ENCODE measurements at places on chromosomes 7 and 10.

GRCh38 chr10:98405422-98405821, 9.6 kb downstream of the PYROXD2 start:
- DNase-seq = no peak

DNA sequence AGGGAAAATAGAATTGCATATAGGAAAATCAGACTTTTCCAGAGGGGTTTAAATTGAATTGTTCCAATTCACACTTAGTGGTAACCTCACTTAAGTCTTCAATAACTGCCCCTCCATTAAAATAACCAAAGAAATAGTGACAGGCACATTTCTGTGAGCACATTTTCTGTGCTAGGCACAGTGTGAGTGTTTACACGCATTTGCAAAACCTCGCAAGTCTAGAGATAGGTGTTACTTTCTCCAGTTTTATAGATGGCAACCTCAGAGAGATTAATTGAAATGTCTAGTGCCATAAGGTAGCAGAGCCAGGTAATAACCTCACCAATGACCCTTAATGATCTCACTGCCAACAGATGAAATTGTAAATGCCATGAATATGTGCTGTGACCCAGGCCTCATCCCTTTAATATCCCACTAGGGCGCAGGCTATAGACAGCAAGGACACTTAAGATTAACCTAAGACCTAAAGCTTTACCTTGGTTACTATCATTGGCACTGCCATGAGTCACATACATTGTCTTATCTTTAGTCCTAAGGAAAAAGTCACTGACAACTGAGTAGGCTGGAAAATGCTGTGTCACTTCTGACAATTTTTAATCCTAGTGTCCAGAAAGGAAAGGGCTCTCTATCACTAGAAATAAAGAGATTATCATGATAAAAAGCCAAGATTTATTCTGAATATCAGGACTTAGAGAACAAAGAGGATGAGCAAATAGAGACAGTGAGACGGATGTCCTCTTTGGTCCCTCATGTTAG, 187.8 kb downstream of the PPP1R17 start:
- no peak for DNase-seq

DNA sequence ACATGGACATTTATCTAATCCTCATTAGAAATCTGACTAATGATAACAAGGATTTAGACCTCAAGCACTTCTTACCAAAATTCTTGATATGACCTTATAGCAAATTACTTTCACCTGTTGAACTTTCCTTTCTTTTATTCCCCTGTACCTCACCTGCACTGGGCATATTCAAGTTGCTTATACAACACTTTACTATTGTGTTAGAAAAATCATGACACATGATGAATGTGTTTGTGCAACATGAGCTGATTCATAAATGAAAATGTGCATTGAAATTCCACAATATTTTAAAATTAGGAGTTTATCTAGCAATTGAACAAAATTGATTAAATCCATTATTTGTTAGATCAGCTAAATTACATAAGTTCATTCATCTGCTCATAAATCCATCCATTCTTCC, 160.6 kb downstream of the CFTR start:
- no peak for DNase-seq

DNA sequence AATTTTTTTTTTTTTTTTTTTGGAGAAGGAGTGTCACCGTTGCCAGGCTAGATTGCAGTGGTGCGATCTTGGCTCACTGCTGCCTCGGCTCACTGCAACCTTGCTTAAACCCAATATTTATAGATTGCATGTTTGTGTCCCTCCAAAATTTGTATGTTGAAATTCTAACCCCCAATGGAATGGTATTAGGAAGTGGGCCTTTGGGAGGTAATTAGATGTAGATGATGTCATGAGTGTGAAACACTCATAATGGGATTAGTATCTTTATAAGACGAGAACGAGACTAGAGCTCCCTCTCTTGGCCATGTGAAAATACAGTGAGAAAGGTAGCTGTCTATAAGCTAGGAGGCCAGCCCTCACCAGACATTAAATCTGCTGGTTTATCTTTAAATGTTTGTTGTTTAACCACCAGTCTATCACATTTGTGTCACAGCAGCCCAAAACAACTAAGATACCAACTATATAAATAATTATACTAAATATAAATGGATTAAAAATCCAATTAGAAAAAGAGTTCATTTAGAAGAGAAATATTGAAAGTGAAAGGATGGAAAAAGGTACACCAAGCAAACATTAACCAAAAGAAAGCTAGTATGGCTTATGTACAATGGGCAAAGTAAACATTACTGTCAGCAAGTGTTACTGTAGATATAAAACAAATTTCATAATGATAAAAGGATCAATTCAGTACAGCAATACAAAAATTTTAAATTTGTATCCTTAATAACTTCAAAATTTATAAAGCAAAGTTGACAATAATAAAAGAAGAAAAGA, 9.3 kb downstream of the TCAF1 start:
- no peak for DNase-seq

GRCh38 chr7:121608785-121609184, 212.7 kb upstream of the FAM3C start:
- DNase-seq = no peak

DNA sequence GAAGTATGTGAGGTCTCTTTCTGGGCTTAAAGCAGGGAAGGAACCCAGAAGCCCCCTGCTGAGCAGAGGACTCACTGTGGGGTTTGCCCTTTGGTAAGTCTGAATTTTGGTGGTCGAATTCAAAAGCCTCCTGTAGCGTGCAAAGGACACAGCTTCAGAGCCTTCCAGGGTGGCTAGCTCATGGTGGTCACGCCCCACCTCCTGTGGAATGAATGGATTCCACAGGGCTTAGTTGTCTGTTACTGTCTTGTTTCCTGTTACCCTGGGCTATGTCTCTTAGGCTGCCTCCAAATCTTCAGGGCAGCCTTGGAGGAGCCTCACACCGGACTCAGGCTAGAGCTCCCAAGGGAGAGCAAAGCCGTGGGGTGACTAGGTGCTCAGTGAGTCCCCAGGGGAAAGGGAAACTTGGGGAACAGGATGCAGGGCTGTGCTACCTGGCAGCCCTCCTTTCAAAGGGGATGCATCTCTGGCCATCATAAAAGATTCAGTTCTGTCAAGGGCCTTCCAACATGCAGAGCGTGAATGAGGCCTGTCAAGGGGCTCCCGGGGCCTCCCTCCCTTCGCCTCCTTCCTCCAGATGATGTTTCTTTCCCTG, 211.7 kb downstream of the CCSER2 start:
- DNase-seq = no peak

DNA sequence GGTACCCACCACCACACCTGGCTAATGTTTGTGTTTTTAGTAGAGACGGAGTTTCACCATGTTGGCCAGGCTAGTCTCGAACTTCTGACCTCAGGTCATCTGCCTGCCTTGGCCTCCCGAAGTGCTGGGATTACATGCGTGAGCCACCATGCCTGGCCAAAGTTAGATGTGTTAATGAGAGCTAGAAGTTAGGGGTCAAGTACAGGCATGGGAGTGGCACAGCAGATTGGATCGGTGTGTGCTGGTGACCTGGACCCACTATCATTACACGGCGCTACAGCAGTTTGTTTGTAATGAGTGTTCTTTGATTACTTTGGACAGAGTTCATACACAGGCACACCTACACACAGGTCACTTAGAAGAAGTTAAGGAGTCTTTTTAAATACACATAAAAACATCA, 36.7 kb downstream of the DNAJB6 start:
- no peak for DNase-seq

- DNase-seq = no peak
Observed at GRCh38 chr7:29287366-29287765, 92.8 kb downstream of the CHN2 start.

DNA sequence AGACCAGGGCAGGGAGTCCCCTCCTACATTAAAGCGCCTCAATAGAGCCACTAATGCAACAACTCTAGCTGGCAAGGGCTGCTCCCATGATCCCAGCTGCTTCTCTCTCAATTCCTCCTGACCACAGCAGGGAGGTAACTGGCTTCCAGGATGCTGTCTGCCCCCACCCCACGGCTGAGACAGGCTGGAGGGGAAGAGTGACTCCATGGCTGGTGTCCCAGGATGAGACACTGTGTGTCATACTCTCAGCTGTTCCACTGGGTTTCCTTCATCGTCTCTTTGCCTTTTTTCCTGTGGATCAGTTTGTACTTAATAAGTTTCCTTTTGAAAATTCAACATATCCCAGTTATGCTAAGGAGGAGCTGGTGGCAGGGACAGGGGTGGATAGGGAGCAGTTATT, 27.7 kb upstream of the MYH16 start:
- no peak for DNase-seq

- DNase-seq = no peak
Observed at GRCh38 chr7:96121752-96122151, 200.1 kb downstream of the SLC25A13 start.

DNA sequence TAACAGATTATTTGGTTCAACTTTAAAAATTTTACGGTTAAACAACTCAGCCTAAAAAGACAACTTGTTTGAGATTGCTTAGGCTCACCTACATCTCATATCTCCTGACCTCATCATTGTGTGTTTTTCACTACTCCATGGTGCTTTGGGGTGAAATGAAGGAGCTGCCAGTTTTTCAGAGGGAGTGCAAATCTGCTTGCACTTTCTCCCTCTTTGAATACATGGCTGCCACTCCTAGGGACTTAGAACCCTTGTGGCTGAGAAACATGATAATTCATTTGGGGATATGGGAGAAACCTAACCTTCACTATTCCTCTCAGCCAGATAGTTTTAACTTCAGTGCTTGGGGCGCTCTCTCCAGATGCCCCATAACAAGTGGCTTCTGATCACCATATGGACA, 2.7 kb downstream of the CCSER2 start:
- DNase-seq = no peak

DNA sequence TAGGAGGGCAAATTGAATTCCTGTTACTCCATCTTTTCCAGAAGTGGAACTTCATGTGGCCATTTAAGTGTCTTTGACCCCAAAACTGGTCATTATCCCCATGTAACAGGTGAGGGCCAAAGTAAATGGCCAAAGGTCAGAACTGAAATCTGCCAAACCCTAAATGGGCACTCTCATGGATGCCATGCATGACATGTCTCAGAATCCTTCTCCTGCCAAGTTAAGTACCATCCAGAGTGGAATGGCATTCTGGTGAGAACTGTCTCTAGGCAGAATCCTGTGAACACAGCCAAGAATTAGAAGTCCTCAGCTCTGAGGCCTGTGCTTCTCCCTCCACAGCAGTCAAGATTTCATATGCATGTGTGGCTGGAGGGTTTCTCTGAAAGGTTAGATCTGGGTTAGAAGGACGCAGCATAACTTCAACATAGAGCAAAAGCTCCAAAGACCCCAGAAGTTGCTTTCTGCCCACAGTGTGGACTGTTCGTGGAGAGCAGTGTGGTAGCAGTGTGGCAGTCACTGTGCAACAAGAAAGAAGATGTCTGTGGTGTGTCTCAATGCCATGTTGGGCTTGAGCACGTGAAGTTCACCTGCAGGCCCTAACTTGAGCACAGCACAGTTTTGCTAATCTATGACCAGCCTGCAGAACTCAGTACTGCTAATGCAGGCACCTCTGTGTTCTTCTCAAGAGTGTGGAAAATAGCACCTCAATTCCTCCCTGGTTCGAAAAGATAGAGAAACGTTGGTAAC, 121.3 kb downstream of the ADCY1 start:
- DNase-seq = no peak

- DNase-seq = no peak
Observed at GRCh38 chr7:120311028-120311788, 38.2 kb downstream of the KCND2 start.

DNA sequence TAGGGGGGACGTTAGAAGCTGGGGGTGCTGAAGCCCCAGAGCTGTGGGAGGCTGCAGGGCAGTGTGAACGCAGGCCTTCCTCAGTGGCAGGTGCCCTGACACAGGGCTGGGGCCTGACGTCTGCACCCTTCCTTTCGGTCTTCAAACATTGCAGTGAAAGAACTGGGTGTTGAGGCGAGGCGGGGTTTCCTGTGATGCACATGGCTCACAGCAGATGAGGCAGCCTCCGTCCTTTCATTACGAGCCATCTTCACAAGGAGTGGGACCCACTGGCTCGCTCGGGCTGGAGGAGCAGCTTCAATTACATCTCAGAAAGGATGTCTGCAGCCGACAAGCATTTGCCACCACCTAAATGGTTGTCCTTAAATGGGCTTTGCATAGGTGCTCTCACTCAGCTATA, 180.3 kb upstream of the SHH start:
- DNase-seq = no peak

- DNase-seq = no peak
Observed at GRCh38 chr10:6748981-6749635, 169.0 kb upstream of the PRKCQ start.

GRCh38 chr10:114138581-114138980, 35.4 kb downstream of the CCDC186 start:
- no peak for DNase-seq

GRCh38 chr10:110311357-110311949, 6.7 kb upstream of the SMNDC1 start:
- peak; percentile 7 for DNase-seq

GRCh38 chr7:40156988-40157387, 22.2 kb downstream of the SUGCT start:
- DNase-seq = no peak

- DNase-seq = no peak
Observed at GRCh38 chr10:43352951-43353350, 18.5 kb upstream of the FXYD4 start.

DNA sequence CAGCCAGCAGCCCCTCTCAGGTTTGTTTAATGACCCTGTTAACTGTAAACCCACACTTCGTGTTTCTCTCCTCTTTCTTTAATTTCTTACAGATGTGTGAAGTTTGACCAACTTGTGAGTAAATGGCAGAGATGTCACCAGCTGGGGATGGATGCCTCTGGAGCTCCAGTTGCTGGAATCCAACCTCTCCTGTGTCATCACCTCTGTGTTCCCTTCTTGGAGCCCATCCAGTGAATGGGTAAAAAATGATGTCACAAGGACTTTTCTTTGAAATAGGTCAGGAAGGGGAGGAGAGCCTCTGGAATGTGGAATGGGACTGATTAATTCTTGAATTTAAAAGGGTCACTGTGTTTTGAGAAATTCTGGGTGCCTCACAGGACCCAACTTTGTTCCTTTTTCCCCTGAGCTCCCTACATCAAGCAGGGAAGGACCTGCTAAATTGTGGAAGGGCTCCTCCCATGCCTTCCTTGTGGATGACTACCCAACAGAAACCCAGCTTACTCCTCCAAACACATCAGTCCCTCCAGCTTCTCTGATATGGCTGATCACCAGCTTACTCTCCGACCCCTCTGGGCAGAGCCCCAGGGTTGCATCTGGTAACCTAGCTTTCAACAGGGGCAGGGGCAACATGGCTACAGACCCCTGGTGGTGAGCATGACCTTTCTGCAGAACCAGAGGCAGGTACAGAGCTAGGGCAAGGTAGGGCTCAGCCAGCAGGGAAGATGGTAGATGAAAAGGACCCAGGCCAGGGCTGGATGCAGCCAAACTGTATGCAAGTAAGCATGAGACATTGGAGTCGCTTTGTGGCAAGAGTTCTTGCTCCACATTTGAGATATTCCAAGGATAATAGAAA, 67.5 kb downstream of the STRA8 start:
- DNase-seq = no peak

GRCh38 chr10:99394256-99394655, 36.2 kb downstream of the GOT1 start:
- DNase-seq = no peak

GRCh38 chr7:68417659-68418058, 1180.6 kb upstream of the AUTS2 start:
- DNase-seq = no peak

- DNase-seq = no peak
Observed at GRCh38 chr10:129933456-129934092, 30.5 kb downstream of the EBF3 start.

- DNase-seq = peak; percentile 67
Observed at GRCh38 chr7:112081778-112082177, 124.4 kb downstream of the DOCK4 start.
